CD4-positive, alpha-beta T cell (primary cell): ENCODE measurements at places on chromosomes 4 and X.

- no peak for DNase-seq
Observed at GRCh38 chr4:86551387-86551786, 42.7 kb upstream of the PTPN13 start.

- no peak for DNase-seq
Observed at GRCh38 chr4:20331642-20332041, 79.9 kb downstream of the SLIT2 start.

DNA sequence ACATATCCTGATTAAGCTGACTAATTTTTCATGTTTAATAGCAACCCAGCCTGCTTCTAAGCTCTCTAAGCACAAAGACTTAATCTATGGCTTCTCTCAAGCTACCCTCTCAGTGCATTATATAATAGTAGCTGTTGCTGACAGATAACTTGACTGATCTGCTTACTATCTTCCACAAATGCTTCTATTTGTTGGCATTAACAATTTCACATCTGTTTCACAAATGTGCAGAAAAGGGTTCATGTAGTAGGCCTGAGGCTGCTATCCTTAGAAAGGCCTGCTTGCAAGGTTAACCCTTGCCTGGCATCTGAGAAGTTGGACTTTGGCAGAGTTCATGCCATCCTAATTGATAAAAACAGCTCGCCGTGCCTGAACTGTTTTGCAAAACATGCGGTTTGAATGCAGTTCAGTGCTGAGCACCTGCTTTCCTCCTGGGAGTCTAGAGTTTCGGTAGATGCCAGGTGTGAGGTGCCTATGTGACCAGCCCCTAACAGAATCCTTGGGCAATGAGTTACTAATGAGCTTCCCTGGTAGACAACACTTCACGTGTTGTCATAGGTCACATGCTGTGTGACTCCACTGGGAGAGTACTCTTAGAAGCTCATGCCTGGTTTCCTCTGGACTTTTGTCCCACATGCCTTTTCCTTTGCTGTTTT lies 68.4 kb downstream of the NSG1 start:
- no peak for DNase-seq

- no peak for DNase-seq
Observed at GRCh38 chr4:146143888-146144287, 31.6 kb upstream of the LSM6 start.

GRCh38 chrX:24979081-24979480 lies 36.7 kb downstream of the ARX start:
- no peak for DNase-seq

DNA sequence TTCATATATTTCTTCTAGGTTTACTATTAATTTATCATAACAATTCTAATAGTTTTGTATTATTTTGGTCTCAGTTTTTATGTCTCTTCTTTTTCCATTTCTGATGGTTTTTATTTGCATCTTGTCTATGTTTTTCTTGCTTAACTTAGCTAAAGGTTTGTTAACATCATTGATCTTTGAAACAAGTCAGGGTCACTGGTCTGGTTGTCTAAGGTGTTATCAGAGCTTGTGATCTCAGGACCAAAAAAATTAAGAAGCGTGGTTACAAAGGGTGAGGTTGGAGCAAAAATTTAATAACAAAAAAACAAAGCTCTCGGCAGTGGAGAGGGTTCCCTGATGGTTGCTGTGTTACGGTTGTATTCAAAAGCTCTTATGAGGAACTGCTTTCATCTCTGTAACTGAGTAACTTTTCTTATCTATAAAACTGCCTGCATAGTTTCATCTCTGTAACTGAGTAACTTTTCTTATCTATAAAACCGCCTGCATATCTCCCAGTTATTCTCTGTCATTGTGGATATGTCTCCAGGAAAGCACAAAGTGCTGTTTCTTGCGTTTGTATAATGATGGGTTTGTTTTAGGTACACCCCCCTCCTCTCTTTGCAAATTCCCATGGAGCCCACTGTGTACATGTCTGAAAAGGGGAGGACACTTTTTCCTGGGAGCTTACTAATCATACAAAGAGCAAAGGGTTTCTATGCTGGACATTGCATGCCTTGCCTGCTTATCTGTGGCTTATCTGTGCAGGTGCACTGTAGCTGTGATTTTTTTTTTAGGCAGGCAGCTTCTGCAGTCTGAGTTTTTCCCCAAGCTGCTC lies 62.4 kb upstream of the UGT2B15 start:
- no peak for DNase-seq

DNA sequence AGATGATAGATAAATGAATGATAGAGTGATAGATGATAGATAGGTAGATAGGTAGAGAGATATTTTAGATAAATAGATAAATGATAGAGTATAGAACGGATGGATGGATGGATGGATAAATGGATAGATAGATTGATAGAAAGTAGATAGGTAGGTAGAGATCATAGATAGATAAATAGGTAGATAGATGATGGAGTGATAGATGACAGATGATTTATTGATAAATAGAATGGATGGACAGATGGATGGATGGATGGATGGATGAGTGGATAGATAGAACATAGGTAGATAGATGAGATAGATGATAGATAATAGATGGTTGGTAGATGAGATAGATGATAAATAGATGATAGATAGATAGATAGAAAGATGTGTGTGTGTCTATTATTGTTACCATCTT lies 49.5 kb downstream of the ARSD start:
- no peak for DNase-seq

- no peak for DNase-seq
Observed at GRCh38 chrX:48918301-48918642, 552 bp downstream of the PIM2 start.

GRCh38 chrX:108025954-108026600 lies 18.8 kb upstream of the VSIG1 start:
- no peak for DNase-seq

DNA sequence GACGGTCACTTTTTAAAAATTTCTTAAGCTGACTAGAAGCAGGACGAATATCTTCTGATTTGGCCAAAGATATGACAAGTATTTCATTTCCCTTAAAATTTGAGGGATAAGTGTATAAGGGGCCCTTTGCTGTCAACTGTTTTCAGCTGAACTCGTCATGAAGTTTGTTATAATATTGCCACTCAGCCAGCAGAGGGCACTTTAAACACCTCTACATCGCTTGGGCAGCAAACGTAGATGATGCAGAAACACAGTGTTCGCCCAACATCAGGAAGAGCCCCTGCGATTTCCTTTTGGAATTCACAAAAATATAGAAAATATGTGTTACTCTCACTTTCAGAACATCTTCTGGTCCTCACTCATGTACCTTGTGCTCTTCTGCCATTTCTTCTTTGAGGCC lies 435.7 kb upstream of the FMR1 start:
- DNase-seq: no peak

DNA sequence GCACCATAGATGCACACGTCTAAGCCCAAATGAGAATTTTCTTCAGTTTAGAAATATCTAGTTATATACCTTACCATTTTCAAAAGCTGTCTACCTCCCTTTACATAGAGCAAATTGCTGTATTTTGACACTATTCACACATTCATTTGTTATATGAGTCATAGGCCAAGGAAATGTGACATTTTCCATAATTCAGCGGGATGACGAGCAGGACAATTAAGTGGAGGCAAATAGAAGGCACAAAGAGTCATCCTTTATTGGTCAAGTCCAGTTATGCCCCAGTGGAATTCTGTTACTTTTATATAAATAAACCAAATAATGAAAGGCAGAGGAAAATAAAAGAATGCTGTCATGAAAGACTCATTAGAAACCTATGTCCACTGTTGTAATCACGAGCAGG lies 27.9 kb downstream of the FGF13 start:
- DNase-seq: no peak

DNA sequence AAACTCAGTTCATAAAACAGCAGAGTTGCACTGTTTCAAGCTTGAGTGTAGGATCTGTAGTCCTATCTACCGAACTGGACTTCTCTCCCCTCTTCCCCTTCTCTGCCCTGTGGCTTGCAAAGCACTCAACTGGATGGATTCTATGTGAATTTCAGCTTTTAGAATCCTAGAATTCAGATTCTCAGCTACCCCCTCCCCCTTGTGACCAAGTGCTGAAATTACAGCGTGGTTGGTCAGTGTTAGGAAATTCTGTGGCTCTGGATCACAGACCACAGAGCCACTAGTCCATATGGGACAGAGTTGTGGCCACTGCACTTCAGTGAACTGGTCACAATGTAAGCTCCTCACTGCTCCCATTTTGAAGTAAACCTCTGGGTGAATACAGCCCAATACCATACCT lies 64.6 kb upstream of the TRPC5 start:
- no peak for DNase-seq

- DNase-seq: no peak
Observed at GRCh38 chr4:78081541-78081940, 24.4 kb downstream of the FRAS1 start.

DNA sequence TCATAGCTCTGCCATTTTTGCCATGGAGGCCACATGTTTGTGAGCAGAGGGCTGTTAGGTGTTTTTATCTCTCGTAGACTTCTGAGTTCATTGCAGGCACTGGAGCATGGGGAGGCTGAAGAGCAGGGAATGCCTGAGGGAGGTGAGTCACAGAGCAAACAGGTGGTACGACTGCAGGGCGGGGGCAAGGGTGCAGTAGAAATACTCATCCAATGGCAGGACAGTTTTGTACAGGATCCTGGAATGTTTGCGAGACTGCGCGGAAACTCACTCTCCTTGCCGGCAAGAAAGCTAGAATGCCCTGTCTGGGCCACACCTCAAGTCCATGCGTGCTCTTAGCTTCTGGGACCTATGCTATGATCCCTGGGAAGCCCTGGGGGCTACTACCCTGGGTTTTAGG lies 20.0 kb upstream of the VCX2 start:
- no peak for DNase-seq

DNA sequence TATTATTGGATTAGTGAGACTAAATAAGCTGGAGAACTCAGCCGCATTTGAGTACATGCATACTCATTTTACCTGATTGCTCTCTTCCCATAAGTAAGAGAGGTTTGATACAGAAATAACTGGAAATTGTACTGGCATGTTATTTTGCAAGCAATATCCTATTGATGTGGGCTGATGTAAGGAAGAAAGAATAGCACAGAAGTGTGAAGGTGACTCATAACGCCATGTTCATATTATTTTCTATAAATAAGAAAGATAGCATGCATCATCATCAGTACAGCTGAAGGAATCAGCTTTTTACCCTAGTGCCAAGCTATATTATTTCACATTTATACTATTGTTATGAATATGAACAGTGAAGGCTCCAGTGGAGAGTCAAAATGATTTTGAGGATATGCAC lies 138.3 kb upstream of the FAM47A start:
- no peak for DNase-seq
